SW480 (cell line): ENCODE measurements at places on chromosomes 16 and 17.

- DNase-seq, result peak; percentile 89
Observed at GRCh38 chr16:11851294-11852091, at the start of gene RSL1D1. TSS of gene RSL1D1 (minus strand) at chr16:11851542. CDS start at chr16:11851512, 30 bp downstream.

DNA sequence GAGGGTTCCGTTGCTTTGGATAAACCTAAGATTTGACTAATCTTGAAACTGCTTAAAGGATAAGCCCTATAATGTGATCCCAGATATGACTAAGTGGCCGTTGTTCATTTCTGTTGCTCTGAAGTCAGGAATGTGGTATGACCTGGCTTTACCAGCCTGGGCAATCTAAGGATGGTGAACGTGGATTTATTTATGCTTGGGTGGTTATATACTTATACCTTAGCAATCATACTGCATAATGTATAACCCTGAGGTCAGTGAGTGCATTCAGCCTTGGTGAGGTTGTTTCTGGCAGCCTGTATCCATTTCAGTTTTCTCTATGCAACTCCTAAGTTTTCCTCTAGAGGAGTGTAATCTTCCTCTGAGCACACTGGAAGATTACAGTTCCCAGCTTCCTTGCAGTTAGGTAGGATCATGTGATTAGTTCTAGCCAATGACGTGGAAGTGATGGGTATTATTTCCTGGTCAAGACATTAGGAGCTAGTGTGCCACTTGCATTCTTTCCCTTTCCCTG, 41.9 kb downstream of the FTO start:
- DNase-seq, result no peak

DNA sequence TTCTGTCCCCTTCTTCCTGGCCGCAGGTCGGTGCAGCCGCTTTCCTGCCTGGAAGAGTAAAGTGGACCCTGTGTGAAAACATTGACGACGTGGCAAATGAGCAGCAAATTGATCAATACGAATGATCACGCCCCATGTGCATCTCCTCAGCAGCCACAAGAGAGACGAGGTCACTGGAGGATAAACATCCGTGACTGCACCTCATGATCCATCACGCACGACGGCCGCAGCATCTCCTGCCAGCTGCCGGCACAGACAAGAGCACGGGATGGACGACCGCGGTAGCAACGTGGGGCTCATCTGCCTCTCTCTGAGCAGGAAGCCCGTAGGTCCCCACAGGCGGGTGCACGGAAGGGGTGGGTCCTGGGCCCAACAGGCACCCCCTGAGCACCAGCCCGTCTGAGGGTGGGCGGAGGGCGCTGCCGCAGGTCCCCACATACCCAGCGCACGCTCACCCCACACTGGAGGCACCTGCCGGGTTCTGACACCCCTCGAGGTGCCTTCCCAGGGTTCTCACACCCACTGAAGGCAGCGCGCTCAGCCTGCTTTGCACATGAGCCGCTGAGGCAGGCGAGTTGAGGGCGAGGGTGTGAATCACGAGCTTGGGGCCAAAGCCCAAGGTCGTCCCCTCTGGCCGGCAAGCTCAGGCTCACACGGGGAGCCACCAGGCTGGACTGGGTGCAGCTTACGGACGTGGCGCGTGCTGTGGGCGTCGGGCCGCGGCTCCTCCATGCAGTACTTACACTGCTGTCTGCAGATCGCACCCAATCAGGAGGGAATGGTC, 12.3 kb upstream of the CDH15 start:
- no peak for DNase-seq

- no peak for DNase-seq
Observed at GRCh38 chr16:3212006-3212405, 23.0 kb downstream of the ZNF200 start.

GRCh38 chr16:23378921-23379320, 74.1 kb downstream of the COG7 start:
- no peak for DNase-seq

GRCh38 chr17:80742091-80742490, 197.5 kb downstream of the RPTOR start:
- no peak for DNase-seq

DNA sequence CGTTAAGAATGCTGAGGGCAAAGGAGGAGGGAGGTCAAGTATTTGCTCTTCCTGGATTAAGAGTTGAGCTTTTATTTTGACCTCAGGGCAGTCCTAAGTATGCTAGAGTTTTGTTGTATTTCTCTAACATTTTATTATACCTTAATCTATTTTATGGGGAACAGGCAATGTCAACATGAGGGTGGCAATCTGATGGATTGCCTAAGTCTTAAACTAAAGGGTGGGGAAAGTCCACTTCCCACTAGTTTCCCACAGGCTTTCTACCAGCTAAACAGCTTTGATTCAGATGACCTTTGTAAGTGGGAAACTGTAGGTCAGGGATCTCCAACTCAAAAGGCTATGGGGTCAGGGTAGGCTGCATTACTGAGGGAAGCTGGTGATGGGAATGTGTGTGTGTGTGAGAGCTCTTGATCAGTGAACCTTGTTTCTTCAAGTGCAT, 24.9 kb downstream of the HSD17B2 start:
- DNase-seq, result no peak

- DNase-seq, result no peak
Observed at GRCh38 chr17:21689604-21690003, 2.7 kb upstream of the KCNJ18 start.

GRCh38 chr17:77011173-77012011, 129.4 kb upstream of the SEC14L1 start:
- no peak for DNase-seq
